CD4-positive, alpha-beta T cell treated with Interleukin-12 subunit alpha and Interleukin-12 subunit beta, for 1 hour (primary cell): ENCODE measurements at places on chromosomes 16 and 17.

GRCh38 chr16:3458278-3458851, 14.9 kb downstream of the NAA60 start:
- DNase-seq: no peak

GRCh38 chr17:1896243-1897104, 66.7 kb downstream of the RPA1 start:
- DNase-seq: no peak

DNA sequence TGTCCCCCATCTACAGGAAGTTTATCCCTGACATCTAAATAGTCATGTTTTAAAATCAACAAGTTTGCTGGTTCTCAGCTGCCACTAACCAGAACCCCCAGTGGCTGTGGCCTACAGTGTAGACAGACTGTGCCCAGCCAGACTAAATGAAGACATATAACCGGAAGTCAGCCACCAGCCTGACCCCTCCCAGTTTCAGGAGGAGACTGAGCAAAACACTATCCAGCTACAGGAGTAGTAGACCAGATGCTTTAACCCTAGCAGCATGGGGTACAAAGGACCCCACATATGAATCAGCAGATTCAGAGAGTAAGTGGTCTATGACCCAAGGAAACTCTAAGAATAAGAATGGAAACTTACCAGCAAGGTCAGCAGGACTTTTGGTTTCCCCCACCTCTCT, 83.4 kb downstream of the HIC1 start:
- DNase-seq: peak; percentile 35

GRCh38 chr17:77666881-77667395, 291.6 kb upstream of the TNRC6C start:
- peak; percentile 67 for DNase-seq

DNA sequence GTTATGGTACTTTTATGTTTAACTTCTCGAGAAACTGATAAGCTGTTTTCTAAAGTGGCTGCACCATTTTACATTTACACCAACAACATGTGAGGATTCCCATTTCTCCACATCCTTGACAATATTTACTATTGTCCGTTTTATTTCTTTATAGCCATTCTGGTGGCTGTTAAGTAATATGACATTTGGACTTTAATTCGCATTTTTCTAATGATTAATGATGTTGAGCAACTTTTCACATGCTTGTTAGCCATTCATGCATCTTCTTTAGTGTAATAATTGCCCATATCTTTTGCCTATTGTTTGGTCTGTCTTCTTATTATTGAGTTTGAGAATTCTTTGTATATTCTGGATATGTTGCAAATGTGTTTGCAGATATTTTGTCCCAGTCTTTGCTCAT, 114.2 kb downstream of the DNAH9 start:
- DNase-seq: no peak

- DNase-seq: no peak
Measured at GRCh38 chr16:63192980-63193379, 1156.7 kb upstream of the CDH8 start.
